ENCODE measurements at places on chromosomes 12 and 14.

- no peak for DNase-seq
Observed at GRCh38 chr12:79691511-79692248, 916 bp upstream of the PAWR start.

GRCh38 chr12:93379981-93380361 lies 2.2 kb downstream of the NUDT4 start:
- no peak for DNase-seq

- DNase-seq = no peak
Observed at GRCh38 chr12:75322464-75322863, 7.7 kb downstream of the CAPS2 start.

- DNase-seq = no peak
Observed at GRCh38 chr12:66514581-66514980, 164.3 kb downstream of the GRIP1 start.

GRCh38 chr12:4817880-4818279 lies 91.8 kb upstream of the KCNA1 start:
- DNase-seq = no peak

- DNase-seq = no peak
Observed at GRCh38 chr12:95788637-95789036, 1.9 kb downstream of the NTN4 start.

DNA sequence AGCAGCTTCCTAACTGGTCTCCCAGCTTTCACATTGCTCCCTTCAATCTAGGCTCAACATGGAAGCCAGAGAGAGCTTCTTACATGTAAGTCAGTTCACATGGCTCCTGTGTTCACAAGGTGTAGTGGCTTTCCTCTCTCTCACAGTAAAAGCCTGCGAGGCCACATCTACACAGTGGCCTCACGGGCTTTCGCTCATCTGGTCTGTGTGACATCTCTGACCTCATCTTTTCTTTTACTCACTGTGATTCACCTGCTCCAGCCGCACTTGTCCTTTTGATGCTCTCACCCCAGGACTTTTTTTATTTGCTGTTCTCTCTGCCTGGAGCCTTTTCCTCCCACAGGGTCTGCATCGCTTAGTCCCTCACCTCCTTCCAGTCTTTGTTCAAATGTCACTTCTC lies 122.1 kb downstream of the SLC5A8 start:
- no peak for DNase-seq

- DNase-seq = no peak
Observed at GRCh38 chr14:105881021-105881930, 354.9 kb downstream of the TMEM121 start.

GRCh38 chr12:597926-598568 lies 65.2 kb downstream of the NINJ2 start:
- DNase-seq = no peak

- no peak for DNase-seq
Observed at GRCh38 chr12:5480938-5481303, 49.0 kb downstream of the NTF3 start.

DNA sequence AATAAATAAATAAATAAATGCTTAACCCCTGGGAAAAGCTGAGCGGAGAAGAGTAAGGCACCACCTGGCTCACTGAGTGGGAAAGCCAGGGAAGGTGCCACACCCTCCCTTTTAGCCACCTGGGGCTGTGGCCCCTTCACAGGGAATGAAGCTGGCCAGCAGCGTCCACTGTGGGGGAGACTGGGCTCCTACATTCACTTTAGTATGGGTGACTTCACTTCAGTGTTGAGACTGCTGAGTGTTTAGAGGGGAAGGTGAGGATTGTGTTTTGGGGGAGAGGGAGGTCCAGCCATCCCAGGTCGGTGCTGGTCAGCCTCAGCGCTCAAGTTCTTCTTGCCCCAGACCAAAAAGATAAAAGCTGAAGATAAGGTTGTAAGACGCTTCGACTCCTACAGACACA lies 1.6 kb downstream of the NAB2 start:
- no peak for DNase-seq

DNA sequence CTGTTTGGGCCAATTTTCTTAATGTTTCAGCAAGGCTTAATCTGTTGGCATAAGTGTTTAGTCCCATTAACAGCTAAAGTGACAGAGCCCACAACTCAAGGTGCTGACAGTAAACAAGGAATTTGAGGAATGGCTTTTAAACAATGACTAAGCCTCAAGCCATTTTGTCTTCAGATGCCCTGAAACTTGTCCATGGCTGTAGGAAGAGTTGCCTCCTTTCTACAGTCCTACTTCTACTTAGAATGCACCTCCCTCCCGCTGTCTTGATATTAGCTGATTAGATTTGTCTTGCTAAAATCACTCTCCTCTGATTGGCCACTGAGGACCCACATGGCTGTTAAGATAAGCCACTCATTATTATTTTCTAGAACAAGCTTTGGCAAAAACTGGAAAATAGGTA lies 188.4 kb upstream of the OTX2 start:
- DNase-seq = no peak

GRCh38 chr14:99023371-99023770 lies 248.6 kb downstream of the BCL11B start:
- DNase-seq = no peak

GRCh38 chr12:95820096-95820703 lies 29.6 kb upstream of the NTN4 start:
- DNase-seq = no peak

- DNase-seq = no peak
Observed at GRCh38 chr12:70617450-70617849, 19.8 kb downstream of the PTPRB start.

GRCh38 chr14:92847278-92847677 lies 53.2 kb downstream of the GOLGA5 start:
- no peak for DNase-seq

DNA sequence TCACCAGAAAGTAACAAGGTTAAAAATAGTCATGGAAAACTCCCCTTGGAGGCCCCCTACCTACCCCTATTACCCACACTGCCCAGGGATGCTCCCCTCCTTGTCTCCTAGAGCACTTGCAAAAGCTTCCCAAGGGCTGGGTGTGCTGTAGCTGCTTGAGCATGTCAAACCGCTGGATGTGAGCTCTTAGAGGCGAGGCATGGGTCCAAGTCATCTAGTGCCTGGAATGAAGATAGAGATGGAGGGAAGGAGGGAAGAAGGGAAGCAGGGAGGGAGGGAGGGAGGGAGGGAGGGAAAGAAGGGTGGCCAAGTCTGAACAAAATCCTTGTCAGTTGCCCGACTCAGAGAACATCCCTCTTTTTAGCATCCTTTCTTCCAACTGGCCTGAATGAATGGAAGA lies 43.1 kb downstream of the LTBP2 start:
- no peak for DNase-seq

GRCh38 chr12:101299346-101299745 lies 19.4 kb downstream of the UTP20 start:
- no peak for DNase-seq

DNA sequence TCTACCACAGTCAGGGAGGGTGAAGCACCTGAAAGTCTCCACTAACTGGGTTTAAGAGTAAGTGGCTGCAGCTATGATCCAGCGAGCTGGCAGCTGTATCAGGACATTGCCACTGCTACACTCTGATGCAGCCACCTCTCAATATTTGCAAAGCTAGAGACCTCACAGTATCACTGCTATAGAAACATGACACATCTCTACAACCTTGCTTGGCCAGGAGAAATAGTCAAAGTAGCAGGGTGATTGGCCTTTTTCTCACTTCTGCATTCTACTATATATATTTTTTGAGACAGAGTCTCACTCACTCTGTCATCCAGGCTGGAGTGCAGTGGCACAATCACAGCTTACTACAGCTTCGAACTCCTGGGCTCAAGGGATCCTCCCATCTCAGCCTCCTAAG lies 9.3 kb upstream of the FMNL3 start:
- DNase-seq = no peak

GRCh38 chr12:80291108-80291754 lies 152.8 kb upstream of the PTPRQ start:
- DNase-seq = no peak

- DNase-seq = no peak
Observed at GRCh38 chr12:131460520-131460919, 250.4 kb upstream of the SFSWAP start.

GRCh38 chr14:102630881-102631280 lies 38.4 kb downstream of the RCOR1 start:
- DNase-seq = no peak

- DNase-seq = no peak
Observed at GRCh38 chr12:42482041-42482747, 107.4 kb downstream of the PRICKLE1 start.

DNA sequence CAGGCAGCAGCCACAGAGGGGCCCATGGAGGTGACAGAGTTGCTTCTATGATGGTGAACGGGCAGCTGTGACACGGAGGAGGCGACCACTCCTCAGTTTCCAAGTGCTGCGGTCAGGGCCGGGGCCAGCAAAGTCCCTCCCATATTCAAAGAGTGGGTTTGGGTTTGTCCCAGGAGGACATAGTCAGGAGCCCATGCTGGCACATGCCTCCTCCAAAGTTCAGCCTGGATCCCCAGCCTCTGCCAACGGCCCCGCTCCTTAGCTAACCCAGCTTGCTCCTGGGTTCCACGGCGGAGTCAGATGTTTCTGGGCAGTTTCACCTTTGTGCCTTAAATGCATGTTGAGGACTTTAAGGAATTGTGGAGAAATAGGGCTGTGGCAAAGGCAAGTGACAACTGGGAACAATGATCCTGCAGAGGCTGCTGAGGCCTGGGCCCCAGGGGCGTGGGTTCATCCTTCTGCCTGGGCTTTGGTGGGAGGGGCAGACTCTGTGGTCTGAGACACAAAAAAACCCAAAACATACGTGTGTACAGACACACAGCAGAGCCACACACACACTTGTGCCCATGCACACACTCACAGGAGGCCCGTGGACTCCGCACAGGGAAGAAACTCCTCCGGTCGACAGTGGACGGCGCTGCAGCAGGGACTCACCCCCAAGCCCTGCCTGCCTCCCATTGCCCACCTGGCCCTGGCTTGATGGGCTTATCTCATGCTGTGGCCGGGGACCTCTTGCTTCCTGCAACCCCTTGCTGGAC lies 399.4 kb downstream of the TMEM121 start:
- DNase-seq = no peak

- DNase-seq = no peak
Observed at GRCh38 chr14:61233436-61233956, 47.6 kb downstream of the TMEM30B start.

- DNase-seq = no peak
Observed at GRCh38 chr12:124082687-124083086, 109.7 kb downstream of the ZNF664 start.

All from stimulated activated CD4-positive, alpha-beta T cell treated with anti-CD3 and anti-CD28 coated beads, Interleukin-4, amount 100 ng/mL, for 1 hour (primary cell).